ENCODE measurements at places on chromosomes 12 and 14.

DNA sequence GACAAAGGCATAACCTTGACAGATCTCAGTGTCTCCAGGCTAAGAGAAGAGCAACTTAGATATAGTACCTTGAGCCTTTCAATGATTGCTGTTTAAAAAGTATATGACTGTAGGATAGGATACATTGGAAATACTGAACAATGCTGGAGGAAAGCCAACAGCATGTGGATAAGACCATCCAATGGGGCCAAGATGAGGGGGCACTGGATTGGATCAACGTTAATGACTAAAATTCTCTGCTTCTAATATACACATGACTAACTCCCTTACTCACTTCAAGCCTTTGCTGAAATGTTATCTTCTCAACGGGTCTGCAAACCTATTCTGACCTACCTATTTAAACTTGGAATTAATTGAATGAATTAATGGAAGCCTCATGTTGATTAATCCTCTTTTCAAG lies 354.9 kb downstream of the RAD51B start:
- DNase-seq: no peak

- peak; percentile 93 for DNase-seq
Observed at GRCh38 chr12:12899530-12900380, 8.4 kb downstream of the GPRC5A start.

- no peak for DNase-seq
Observed at GRCh38 chr12:60176891-60177290, 581.1 kb downstream of the SLC16A7 start.

DNA sequence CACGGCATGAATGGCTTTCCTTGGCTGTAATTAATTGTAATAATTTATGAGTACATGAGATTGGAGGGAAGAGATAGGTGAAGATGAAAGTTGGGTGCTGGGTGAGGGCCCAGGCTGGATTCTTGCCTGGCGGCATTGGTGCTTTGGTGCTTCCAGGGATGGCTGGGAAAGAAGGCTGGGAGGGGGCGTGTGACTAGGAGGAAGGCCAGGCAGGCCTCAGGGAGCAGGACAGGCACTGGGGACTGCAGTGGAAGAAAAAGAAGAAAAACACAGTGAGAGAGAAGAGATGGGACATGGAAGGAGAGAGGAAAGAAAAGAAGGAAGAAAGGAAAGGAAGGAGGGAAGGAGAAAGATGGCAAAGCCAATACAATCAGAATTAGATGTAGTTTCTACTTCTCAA lies 3.7 kb downstream of the HOXC9 start:
- DNase-seq: no peak

DNA sequence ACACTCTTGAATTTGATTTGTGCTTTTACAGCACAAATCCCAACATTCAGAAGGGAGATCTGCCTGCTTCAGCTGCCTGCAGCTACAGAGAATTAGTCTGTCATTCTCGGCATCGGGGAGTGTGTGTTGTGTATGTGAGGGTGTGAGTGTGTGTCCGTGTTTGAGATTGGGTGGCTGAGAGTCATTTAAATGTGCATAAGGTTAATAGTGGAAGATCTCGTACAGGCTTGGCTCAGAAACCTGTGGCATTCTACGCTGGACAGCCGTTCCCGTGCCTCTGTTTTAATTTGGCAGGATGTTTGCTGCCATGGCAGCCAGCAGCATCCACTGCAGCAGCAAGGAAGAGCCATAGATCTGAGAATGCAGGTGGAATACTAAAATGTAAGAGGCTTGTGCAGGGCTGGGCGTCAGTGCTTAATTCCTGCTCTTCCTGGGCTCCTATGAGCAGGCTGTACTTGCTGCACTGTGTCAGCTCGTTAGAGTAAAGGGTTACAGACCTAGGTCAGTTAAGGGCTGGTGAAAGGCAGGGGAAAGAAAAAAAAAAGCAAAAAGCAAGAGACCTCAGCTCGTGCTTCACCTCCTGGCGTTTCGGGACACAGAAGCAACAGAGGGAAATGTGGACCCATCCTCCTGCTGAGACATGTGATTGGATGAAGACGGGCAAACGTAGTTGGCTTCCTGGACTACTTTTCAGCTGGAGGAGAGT lies 205.4 kb downstream of the NAV3 start:
- no peak for DNase-seq

DNA sequence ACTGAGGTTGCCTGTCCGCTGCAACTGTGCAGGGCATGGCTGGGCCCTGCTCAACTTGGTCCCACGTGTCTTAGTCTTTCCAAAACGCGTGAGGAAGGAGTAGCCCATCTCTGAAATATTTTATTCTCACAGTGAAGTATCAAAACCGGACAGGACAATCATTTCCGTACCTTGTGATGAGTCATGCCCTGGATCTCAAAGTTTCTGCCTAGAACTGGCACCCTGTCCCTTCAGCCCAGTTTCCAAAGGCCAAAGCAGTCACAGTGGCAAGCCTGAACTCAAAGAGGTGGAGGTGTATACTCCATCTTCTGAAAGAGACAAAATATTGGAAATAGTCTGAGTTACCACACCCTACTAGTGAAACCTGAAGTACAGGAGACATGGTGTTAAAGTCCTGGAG lies 28.5 kb upstream of the SRGAP1 start:
- peak; percentile 53 for DNase-seq

DNA sequence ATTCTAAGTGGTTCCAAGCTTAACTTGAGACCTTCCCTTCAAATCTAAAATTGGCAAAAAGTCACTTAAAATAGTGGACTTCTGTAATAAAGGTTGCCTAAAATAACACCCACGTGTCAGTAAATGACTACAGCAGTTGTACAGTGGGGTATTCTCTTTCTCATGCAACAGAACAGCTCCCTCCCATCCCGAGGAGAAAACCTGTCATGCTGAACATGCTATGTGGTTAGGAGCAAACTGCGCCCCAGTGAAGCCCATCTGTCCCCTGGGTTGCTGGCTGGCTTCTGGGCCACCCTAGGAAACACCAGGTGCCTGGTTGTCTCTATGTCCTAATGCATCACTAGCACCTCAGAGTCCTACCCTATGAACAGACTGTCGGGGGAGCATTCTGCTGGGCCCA lies 2.7 kb downstream of the BTBD6 start:
- DNase-seq: no peak

- no peak for DNase-seq
Observed at GRCh38 chr12:108778053-108778452, 46.7 kb upstream of the CORO1C start.

DNA sequence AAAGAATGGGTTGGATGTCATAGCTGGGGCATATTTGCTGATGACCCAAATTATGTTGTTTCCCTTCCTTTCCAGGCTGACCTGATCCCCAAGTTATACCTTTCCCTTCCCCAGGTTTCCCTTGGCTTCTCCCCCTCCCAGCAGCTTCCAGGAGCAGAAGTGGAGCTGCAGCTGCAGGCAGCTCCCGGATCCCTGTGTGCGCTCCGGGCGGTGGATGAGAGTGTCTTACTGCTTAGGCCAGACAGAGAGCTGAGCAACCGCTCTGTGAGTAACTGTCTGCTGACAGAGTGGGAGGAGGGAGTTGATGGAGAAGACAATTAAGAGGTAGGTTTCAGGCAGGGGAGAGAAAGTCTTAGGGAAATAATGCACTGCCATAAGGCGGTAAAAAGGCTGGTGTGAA lies 25.0 kb downstream of the A2ML1 start:
- DNase-seq: no peak

- no peak for DNase-seq
Observed at GRCh38 chr14:74348241-74348734, at the start of gene VRTN. VRTN (plus strand) TSS chr14:74348471; CDS start chr14:74356784, 8,313 bp downstream.

- DNase-seq: no peak
Observed at GRCh38 chr14:91354221-91354916, 63.3 kb downstream of the CCDC88C start.

DNA sequence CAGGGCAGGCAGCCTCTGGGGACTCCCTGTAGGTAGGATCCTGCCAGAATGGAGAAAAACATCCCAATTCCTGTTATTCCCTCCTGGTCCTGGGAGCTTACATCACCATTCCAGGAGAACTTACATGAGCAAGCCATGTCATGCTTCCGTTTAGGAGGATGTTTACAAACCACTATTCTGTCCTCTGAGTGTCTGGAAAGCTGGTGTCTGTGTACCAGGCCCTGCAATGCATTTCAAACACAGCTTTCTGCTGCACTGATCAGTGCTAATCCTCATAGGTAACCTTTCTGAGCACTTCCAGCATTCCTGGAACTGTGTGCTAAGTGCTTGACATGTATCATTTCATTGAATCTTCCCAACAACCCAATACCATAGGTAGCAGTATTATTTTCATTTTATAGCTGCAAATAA lies 19.8 kb upstream of the MAP1LC3B2 start:
- no peak for DNase-seq

GRCh38 chr14:75896341-75896740 lies 85.5 kb downstream of the TGFB3 start:
- no peak for DNase-seq

GRCh38 chr12:42696406-42697149 lies 107.0 kb upstream of the PRICKLE1 start:
- DNase-seq: no peak

GRCh38 chr12:57208631-57209282 lies 7.8 kb upstream of the NXPH4 start:
- no peak for DNase-seq

DNA sequence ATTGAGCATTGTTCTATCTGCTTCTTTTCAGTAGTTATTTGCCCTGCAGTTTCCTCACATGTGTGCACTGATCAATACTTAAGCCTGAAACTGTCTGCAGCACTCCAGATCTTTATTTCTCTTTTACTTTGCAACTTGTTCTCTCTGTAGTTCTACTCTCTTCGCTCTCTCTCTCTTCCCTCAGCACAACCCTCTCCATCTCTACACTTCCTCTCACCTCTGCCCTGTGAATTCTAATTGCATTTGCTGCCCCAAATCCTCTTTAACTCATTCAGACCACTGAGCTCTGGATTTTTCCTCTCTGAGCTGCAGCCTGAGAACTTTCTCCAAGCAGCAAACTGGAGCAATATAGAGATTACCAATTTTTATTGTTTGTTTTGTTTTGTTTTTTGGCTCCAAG lies 1035.5 kb downstream of the FSCB start:
- DNase-seq: no peak

GRCh38 chr12:6700646-6701051 lies at the start of gene PIANP:
PIANP (minus strand) TSS chr12:6700815; CDS start chr12:6698061, 2,754 bp downstream.
- no peak for DNase-seq

- DNase-seq: no peak
Observed at GRCh38 chr12:24561411-24561871, 387.5 kb downstream of the BCAT1 start.

DNA sequence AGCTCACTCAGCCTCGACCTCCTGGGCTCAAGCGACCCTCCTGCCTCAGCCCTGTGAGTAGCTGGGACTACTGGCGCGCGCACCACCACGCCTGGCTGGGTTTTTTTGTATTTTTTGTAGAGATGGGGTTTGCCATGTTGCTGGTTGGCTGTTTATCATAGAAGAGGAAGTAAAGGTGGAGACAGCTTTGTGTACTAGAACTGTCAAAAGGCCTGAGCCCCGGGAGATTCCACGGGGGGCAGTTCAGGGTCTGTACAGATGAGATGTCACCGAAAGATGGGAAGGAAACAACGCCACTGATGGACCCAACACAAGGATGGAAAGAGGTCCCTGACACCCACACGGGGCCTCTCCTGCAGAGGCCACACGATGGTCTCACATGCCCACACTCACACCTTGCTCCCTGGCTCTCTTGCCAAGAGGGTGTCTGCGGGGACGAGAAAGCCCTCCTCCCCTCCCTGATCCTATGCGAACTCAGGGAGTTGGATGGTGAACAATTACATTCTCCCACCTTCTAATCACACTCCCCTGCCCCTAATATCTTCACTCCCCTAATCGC lies 66.6 kb downstream of the KDM2B start:
- DNase-seq: no peak

DNA sequence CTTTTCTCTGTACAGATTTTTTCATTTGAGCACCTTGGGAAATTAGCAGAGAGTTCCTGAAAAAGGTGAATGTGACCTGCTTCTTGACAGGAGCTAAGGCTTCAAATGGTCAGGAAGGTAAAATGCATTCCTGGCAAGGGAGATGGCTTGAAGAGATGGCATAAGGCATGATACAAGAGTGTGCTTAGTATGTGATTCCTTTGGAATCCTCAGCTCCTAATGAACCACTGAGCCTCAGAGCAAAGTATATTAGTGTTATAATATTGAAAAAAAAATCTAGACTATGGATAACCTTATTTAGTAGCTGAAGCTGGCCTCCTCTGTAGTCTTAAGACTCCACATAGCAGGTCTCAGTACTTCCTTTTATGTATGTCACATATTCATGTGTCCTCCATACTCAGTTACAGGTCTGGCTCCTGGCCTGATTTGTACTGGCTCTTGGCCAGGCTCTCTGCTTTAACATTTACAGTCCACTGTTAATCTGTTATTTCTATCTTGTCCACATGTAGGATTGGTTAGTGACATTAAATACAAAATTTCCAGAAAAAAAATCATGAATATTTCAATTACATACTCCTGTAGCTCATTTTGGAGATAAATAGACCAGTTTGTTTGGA lies 17.9 kb downstream of the TOGARAM1 start:
- DNase-seq: no peak

DNA sequence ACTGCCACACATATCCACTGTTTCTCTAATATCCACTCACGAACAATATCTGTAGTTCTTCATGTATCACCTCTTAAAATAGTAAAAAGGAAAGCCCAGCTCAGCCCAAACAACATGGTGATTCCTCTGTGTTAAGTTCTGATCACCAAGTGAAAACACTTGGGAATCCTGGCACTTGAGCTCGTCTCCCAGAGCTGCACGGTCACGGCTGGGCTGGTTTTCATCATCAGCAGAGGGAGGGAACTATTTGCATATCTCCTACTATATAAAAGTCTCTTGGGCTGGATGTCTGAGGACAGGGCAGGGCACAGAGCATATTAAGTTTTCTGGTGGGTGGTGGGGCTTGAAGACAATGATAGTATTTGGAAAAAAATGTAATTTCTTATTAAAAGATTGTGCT lies 870.6 kb downstream of the TMEM121 start:
- DNase-seq: no peak

DNA sequence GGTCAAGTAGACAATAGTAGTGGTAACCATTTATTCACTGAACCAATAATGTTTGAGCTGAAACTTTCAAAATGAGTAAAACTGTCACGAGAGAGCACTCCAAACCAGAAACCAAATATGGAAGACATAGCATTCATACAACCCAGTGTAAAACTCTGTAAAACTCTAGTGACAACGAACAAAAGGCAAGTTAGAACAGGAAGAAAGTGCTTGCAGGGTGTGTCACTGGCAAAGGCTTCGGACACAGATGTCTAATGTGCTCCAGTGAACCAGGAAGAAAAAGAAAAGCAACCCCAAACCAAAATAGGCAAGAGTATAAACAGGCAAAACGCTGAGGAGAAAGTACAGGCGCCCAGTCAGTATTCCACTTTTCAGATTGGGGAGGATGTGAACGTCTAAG lies 79.3 kb upstream of the FZD10 start:
- no peak for DNase-seq

- no peak for DNase-seq
Observed at GRCh38 chr14:64817631-64818030, 62.1 kb downstream of the SPTB start.

- no peak for DNase-seq
Observed at GRCh38 chr14:77036484-77037214, 8.1 kb upstream of the IRF2BPL start.

- DNase-seq: peak; percentile 71
Observed at GRCh38 chr12:22658214-22658613, 33.2 kb downstream of the ETNK1 start.

- no peak for DNase-seq
Observed at GRCh38 chr12:112413855-112414625, 4.6 kb upstream of the RPL6 start.

- DNase-seq: peak; percentile 47
Observed at GRCh38 chr12:105033851-105034250, 47.7 kb downstream of the NOPCHAP1 start.

Measured in activated CD4-positive, alpha-beta T cell treated with anti-CD3 and anti-CD28 coated beads, Interleukin-10, Interleukin-2, amounts not matched to agents 100 ng/mL and 50 ng/mL, durations not matched to agents 16 hours and 8 hours (primary cell).